ENCODE measurements at places on chromosomes 12 and 14.

DNA sequence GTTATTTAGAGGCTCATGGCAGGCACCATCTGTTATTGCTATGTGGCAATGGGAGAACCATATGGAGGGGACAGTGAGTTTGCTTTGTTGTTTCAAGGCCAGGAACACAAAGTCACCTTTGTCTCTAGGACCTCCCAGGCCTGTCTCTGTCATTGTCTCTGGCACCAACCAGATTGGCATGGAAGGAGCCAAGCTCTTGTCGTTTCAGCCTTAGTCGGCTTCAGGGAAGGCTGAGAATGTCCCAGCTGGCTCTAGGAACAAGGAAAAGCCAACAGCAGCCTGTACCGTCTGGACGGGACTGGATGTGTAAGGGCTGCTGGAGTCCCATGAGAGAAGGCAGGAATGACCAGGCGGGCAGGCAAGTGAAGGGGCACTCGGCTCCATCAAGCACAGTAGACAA, 29.2 kb downstream of the RPH3A start:
- no peak for DNase-seq

- no peak for DNase-seq
Measured at GRCh38 chr12:81440001-81440400, 319.1 kb downstream of the PPFIA2 start.

GRCh38 chr12:13670285-13670866, 311.0 kb downstream of the GRIN2B start:
- DNase-seq, result no peak

GRCh38 chr14:51954657-51955056, 34.7 kb upstream of the RTRAF start:
- no peak for DNase-seq

DNA sequence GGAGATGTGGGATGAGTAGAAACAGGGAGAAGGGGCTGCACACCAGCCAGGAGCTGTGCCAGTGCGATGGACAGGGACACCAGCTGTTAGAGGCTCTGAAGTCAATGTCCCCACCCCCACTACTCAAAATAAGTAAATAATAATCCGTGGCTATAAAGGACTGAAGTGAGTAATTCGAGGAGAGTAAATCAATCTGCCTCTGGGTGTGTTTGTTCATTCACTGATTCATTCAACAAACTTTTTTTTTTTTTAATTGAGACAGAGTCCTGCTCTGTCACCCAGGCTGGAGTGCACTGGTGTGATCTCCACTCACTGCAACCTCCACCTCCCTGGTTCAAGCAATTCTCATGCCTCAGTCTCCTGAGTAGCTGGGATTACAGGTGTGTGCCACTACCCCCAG, 363.6 kb downstream of the TMEM132D start:
- DNase-seq, result no peak

DNA sequence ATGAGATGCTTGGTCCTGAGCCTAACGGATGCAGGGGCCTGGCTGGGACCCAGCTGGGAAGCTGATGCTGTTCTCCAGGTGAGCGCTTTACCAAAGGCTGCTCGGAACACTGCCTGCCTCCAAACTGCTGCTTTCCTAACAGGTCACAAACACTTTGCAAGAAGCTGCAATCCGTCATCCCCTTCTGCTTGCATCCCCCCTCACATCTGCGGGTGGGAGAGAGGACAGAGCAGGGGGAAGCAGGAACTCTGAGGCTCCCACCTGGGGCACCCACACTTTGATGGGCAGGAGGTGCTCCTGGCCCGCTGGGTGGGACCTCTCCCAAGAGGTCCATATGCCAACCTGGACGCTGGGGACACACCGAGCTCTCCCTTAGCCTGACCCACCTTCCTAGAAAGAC, 24.9 kb upstream of the PPP2R5C start:
- no peak for DNase-seq

DNA sequence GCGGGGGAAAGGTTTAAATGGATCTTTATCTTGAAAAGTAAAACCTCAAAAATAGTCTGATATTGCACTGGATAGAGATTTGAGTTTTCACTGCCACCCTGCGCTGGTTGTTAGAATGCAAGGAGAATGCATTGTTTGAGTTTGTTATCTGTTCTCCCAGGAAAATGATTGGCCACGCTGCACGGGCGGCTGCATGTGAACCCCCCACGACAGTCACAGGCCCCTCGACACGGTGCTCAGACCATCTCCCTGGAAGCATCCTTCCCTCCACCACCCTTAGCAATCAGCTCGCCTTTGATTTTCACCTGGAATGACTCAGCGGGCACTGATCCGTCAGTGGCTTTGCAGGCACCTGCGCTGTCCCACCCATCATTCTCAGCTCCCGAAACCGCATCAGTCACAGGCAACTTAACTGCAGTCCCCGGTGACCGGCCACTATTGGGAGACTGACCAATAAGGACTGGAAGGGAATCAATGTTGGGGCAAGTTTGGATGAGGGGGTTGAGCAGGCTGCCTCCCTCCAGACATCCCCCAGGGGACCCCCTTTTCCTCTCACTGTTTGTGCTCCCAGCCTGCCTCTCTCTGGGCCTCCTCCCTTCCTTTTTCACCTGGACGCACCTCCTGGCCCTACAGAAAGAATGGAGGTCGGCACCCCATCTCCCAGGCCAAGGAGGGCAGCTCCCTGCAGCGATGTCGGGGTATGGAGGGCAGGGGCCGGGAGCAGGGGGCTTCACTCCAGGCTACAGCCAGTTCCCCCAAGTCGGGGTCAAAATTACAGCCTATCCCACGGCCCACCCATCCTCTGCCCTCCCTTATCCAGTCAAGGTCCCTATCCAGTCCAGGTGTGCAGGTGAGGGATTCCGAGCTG, 28.5 kb upstream of the C14orf180 start:
- DNase-seq, result no peak

- DNase-seq, result no peak
Measured at GRCh38 chr14:34439090-34439489, 22.9 kb downstream of the SPTSSA start.

All from RCC 7860 (cell line).